Immature natural killer cell (primary cell): ENCODE measurements at places on chromosomes 1 and 21. TPM values are rescaled to one million over a fixed set of nuclear protein-coding genes. Genes with fewer than 3 reads are reported as not detected.

DNA sequence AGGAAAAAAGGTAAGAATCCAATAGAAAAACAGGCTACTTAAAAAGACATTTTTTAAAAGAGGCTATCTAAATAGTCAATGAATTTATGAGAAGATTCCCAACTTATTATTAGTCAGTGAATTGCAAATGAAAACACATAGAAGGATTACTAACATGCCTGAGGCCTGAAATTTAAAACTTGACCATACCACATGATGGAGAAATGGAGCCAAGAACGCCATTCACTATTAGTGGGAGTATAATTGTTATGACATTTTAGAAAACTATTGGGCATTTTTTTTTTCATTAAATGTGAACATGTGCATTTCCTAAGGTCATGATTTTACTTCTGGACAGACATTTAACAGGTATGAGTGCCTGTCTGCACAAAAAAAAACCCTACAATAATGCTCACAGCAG is 24.8 kb upstream of the OR2B11 start:
- no peak overlapping the region for H3K27ac ChIP-seq
- H3K4me1 ChIP-seq, result no peaks in the 10 kb centered on the region
- no peak overlapping the region for H3K4me3 ChIP-seq
- DNase-seq, result no peak

- DNase-seq, result no peak
- H3K4me1 ChIP-seq, result no peaks in the 10 kb centered on the region
- no peaks in the 10 kb centered on the region for H3K36me3 ChIP-seq
- H3K4me3 ChIP-seq, result no peak overlapping the region
- no peaks in the 10 kb centered on the region for H3K27me3 ChIP-seq
Observed at GRCh38 chr1:54016343-54017282, 1.4 kb downstream of the LDLRAD1 start.

GRCh38 chr21:41016472-41016871 is 151.5 kb upstream of the BACE2 start:
- DNase-seq, result no peak
- no peaks in the 10 kb centered on the region for H3K36me3 ChIP-seq
- no peak overlapping the region for H3K27ac ChIP-seq
- H3K4me1 ChIP-seq, result no peaks in the 10 kb centered on the region
- H3K27me3 ChIP-seq, result no peaks in the 10 kb centered on the region

GRCh38 chr21:33124889-33125288 is 54.9 kb downstream of the OLIG1 start:
- no peaks in the 10 kb centered on the region for H3K36me3 ChIP-seq
- peaks cover 14% of the 10 kb centered on the region for H3K27me3 ChIP-seq
- H3K4me3 ChIP-seq, result no peak overlapping the region
- no peak for DNase-seq

DNA sequence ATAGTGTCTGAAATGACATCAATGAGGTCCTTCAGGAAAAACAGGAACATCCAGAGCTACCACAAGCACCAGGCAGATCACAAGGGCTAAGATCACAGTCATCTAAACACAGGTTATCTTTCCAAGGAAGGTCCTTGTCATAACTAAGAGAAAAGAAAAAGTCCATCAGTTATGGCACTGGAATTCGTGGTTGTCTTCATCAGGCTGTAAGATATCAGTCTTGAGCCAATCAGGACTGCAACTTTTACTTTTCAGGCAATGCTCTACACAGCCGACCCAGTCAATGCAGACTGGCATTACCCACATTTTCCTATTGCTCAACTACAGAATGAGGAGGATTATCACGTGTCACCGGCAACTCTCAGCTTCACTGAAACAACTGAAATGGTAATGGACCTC is 26.4 kb downstream of the SORT1 start:
- H3K27ac ChIP-seq, result no peak overlapping the region
- H3K27me3 ChIP-seq, result peaks cover 8% of the 10 kb centered on the region
- no peak overlapping the region for H3K4me3 ChIP-seq
- no peaks in the 10 kb centered on the region for H3K36me3 ChIP-seq
- no peak for DNase-seq

- no peaks in the 10 kb centered on the region for H3K4me1 ChIP-seq
- H3K4me3 ChIP-seq, result no peak overlapping the region
- no peak for DNase-seq
- no peaks in the 10 kb centered on the region for H3K36me3 ChIP-seq
- H3K27me3 ChIP-seq, result peaks cover 7% of the 10 kb centered on the region
- no peak overlapping the region for H3K27ac ChIP-seq
Observed at GRCh38 chr1:44103270-44104131, 15.1 kb upstream of the KLF17 start.

DNA sequence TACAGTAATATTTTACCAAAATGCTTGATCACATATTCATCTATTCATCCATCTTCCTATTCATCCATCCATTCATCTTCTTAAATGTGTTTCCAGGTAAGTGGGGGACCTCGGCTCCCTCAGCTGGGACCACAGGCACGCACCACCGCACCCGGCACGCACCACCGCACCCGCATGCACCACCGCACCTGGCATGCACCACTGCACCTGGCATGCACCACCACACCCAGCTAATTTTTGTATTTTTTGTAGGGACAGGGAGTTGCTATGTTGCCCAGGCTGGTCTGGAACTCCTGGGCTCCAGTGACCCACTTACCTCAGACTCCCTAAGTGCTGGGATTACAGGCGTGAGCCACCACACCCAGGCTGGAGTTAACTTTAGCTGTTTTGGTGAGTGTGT is 21.2 kb downstream of the ACTRT2 start:
- no peaks in the 10 kb centered on the region for H3K36me3 ChIP-seq
- no peak overlapping the region for H3K4me3 ChIP-seq
- H3K27ac ChIP-seq, result no peak overlapping the region
- no peak for DNase-seq
- H3K4me1 ChIP-seq, result no peaks in the 10 kb centered on the region
- peaks cover 5% of the 10 kb centered on the region for H3K27me3 ChIP-seq

DNA sequence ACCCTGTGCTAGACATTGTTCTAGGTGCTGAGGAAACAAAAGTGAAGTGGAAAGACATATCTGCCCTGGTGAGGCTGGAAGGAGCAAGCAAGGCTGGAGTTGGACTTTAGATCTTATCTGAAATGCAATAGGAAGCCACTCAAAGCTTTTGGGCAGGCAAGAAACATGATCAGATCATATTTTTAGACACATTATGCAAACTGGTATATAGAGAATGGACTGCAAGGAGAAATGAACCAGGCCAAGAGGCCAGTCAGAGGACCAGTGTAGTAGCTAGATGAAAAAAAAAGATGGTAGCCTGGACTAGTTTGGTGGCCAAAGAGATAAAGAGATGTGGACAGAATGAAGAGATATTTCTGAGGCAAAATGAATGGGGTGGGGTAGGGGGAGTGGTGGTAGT is 46.3 kb downstream of the CCN1 start:
- no peak for DNase-seq
- H3K4me3 ChIP-seq, result no peak overlapping the region
- H3K27ac ChIP-seq, result no peak overlapping the region
- H3K4me1 ChIP-seq, result no peaks in the 10 kb centered on the region

DNA sequence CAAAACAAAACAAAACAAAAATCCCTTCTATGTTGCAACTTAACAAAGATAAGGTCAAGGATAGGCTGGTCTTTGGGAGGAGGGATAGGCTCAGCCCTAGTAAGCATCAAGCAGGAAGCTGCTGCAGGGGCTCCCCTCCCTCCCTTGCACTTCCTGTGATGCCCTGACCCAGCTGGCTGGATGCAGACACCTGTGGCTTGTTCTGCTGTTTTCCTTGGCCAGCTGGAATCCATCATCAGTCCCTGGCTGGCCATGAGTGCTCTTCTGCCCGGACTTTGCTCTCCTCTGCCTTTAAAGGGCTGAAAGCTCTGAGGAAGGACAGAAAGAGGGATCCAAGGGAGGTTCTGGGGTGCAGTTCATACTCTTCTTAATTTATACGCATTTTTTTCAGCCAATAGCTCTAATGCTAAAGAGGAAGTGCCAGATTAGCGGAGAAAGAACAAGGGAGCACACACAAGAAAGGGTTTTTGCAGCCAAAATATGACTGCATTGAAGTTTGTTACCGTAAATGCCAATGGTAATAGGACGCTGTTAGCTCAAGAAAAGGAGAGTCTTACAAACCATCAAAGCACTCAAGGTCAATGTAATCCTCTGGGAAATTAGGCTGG is 19.9 kb upstream of the UBE2U start:
- H3K27me3 ChIP-seq, result peaks cover 5% of the 10 kb centered on the region
- no peak overlapping the region for H3K27ac ChIP-seq
- no peaks in the 10 kb centered on the region for H3K4me1 ChIP-seq
- H3K4me3 ChIP-seq, result no peak overlapping the region
- DNase-seq, result no peak

GRCh38 chr1:185014941-185015340 is 30.4 kb upstream of the RNF2 start:
- H3K4me3 ChIP-seq, result no peak overlapping the region
- H3K4me1 ChIP-seq, result no peaks in the 10 kb centered on the region
- peaks cover 8% of the 10 kb centered on the region for H3K27me3 ChIP-seq
- no peak overlapping the region for H3K27ac ChIP-seq
- no peaks in the 10 kb centered on the region for H3K36me3 ChIP-seq
- DNase-seq, result no peak

The FHAD1 gene
- polyA plus RNA-seq, result not detected

The RAD54L gene
- 0.90 TPM for polyA plus RNA-seq

The LSM10 gene
- 181 TPM for polyA plus RNA-seq

The FABP3 gene
- not detected for polyA plus RNA-seq

The CD53 gene
- polyA plus RNA-seq, result 997 TPM
